Activated CD4-positive, alpha-beta T cell treated with anti-CD3 and anti-CD28 coated beads, Interleukin-2, amount 50 U/mL, for 4 hours (primary cell): ENCODE measurements at places on chromosomes 12 and 14.

GRCh38 chr14:70908935-70909641 is 1.8 kb downstream of the PCNX1 start:
- DNase-seq: no peak

GRCh38 chr14:74596741-74597450 is 15.1 kb downstream of the LTBP2 start:
- DNase-seq: no peak

DNA sequence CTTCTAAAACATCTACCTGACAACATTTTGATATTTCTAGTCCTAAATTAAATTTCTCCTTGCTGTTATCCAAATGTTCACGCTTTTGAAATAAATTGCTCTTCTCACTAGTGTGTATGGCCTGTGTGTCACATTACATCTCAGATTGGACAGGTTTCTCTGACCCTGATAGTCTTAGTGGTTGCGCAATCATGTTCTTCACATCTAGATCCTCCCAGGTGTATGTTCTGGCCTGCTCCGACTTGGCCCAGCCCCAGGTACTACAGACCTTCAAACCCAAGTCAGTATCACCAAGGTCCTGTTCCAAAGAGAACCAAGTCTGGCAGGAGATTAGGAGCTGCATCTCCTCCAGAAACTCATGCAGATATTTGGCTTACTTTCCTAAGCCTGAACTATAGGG is 209.5 kb downstream of the ASCL1 start:
- DNase-seq: no peak

- DNase-seq: no peak
Measured at GRCh38 chr12:10221846-10222245, 9.2 kb downstream of the GABARAPL1 start.

DNA sequence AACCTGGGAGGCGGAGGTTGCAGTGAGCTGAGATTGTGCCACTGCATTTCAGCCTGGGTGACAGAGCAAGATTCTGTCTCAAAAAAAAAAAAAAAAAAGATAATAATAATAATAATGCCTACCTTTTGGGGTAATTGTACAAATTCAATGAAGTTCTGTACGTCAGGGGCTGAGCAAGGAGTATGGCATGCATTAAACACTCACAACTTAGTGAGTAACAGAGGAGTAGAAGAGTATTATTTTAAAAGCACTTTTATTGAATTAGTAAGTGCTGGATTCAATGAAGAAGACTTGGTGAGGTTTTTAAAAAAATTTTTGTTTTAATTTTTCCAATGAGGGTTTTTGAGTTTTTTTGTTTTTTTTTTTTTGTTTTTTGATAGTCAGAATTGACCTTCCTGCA is 783.6 kb upstream of the TBX3 start:
- no peak for DNase-seq

DNA sequence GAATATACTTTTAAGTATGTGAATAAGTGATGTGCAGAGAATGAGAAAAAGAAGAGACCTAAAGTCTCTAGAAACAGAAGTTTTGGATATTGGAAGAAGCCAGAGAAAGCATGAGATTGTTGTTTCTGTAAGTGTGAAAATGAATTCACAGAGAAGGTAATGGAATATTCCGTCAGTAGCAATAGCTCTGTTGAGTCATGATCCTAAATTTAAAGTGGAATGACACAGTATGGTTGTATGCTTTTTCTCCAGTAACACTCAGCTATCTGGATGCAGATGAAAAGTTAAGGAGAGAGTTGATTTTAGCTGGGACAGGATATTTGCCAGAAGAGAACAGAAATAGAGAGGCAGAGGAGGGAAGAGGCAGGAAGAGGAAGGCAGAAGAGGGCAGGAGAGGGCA is 1166.3 kb downstream of the GALC start:
- DNase-seq: no peak

DNA sequence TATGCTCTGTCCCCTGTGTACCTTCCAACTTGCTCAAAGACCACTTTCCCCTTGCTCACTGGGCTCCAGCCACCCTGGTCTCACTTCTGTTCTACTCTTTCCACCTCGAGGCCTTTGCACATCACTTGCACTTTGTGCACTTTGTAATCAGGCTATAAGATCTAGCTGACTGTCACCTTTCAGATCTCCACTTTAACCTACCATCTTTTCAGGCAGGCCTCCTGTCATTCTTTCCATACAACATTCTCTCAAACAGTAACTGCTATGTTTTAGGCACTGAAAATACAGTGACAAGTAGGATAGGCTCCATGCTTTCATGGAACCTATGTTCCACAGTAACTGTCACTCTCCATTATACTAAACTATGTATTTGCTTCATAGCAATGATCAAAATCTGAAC is 14.0 kb downstream of the CPM start:
- no peak for DNase-seq

GRCh38 chr12:15910468-15910863 is 666 bp upstream of the DERA start:
- DNase-seq: no peak

DNA sequence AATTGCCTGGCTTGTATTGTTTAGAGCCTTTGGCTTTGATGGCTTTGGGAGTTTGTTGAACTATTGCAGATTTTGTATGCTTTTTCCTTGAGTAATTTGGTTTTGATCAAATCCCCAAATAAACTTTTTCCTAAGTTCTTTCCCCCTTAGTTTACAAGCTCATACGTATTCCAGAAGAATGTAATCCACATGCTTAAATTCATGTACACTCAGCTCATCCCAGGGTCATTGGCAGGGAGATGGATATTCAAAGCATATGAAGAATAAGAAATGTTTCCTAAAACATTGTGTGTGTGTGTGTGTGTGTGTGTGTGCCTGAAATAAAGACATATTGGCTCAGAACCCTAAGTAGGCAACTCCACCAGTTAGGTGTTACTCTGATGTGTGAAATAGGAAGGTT is 89.4 kb downstream of the TMEM30B start:
- no peak for DNase-seq

DNA sequence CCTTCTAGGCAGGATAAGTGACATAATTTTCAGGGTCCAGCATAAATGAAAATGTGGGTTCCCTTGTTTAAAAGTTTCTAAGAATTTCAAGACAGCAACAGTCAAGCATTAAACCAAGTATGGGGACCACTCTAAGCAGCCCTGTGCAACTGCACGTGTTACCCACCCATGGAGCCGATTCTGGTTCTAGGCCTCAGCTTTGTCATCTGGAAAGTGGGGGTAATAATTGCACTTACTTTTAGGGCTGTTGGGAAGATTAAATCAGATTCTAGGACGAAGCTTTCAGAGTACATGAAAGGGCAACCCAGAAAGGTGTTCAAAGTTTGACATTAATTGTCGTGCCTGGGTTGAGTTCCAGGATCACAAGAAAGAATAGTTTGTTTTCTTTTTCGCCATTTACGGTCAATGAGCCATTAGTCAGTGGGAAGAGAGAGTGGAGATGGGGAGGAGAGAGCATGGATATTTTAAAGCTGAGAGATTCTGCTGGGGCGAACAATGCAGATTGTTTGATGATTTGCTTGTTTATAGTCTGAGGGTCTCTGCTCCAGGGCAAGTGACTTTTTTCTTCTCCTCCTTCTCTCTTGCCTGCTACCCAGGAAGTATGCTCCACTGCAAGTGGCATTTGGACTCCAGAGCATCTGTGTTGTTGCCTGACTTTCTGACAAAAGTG is 10.7 kb upstream of the PPFIBP1 start:
- no peak for DNase-seq

GRCh38 chr12:2627076-2627834 is 167.5 kb upstream of the FKBP4 start:
- DNase-seq: no peak

- peak; percentile 49 for DNase-seq
Measured at GRCh38 chr14:81464253-81465002, 64.3 kb upstream of the STON2 start.

GRCh38 chr12:3311027-3311402 is 180.0 kb upstream of the PRMT8 start:
- DNase-seq: no peak

DNA sequence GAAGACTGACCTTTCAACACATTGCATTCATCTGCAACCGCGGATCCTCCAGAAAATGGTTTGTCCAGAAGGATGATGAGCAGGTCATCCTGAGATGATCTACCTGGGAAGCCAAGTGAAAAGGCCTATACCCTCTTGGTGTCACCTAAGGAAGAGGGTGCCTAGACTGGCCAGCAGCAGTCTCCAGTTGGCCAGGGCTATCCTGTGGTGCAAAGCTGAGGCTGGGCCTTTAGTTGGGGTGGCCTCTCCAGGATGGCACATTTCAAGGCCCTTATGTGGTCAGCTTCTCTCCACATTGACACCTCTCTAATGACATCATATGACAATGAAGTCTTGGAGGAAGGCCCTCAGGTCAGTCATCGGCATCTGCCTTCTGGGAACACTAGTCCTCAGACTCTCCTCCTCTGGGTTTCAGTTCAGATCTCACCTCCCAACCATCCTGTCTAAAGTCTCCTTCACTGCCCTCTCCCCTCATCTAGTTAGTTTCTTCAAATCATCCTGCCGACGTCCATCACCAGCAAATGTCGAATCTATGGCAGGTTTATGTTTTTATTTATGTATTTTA is 3.3 kb upstream of the SLC22A17 start:
- no peak for DNase-seq

- DNase-seq: no peak
Measured at GRCh38 chr12:78204926-78205325, 374.2 kb downstream of the NAV3 start.

GRCh38 chr12:74412606-74413230 is 124.9 kb upstream of the ATXN7L3B start:
- no peak for DNase-seq

- DNase-seq: no peak
Measured at GRCh38 chr14:71324767-71325272, 417.6 kb downstream of the PCNX1 start.

GRCh38 chr12:19440916-19441315 is 1.6 kb downstream of the AEBP2 start:
- no peak for DNase-seq

DNA sequence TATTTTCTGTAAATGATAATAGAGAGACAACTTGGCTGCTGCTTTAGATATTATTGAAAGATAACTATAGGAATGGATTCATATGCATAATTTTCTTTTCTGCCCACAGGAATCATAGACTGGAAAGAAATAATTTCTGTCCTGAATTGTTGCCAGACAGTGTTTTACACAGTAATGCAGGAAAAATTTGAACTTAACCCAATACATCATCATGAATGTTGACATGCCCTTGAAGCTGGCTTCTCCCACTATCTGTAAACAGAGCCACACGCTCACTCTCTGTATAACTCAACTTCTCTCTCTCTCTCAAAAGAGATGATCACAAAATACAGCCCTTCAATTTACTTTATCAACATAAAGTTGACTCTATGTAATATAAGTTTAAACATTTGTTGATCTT is 56.6 kb downstream of the PAX9 start:
- no peak for DNase-seq

GRCh38 chr14:99272632-99272898 is 568 bp upstream of the BCL11B start:
- DNase-seq: no peak

- DNase-seq: no peak
Measured at GRCh38 chr14:68514608-68515194, 278.2 kb downstream of the ZFP36L1 start.
